T-helper 1 cell (primary cell): ENCODE measurements at places on chromosomes 6 and 20.

DNA sequence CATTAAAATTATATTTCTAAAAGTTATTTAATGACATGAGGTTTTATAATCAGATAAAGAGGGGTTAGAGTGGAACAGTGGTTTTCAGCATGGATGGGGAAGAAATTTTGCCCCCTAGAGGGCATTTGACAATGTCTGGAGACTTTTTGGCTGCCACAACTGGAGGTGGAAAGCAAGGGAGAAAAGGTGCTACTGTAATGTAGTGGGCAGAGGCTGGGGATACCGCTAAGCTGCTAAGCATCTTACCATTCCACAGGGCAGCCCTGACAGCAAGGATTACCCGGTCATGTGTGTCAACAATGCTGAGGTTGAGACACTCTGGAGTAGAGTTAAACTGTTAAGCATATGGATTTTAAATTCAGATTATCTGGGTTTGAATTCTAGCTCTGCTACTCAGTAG, 52.9 kb upstream of the FABP7 start:
- no peak for DNase-seq

GRCh38 chr6:67501755-67502154, 1133.3 kb upstream of the ADGRB3 start:
- no peak for DNase-seq

DNA sequence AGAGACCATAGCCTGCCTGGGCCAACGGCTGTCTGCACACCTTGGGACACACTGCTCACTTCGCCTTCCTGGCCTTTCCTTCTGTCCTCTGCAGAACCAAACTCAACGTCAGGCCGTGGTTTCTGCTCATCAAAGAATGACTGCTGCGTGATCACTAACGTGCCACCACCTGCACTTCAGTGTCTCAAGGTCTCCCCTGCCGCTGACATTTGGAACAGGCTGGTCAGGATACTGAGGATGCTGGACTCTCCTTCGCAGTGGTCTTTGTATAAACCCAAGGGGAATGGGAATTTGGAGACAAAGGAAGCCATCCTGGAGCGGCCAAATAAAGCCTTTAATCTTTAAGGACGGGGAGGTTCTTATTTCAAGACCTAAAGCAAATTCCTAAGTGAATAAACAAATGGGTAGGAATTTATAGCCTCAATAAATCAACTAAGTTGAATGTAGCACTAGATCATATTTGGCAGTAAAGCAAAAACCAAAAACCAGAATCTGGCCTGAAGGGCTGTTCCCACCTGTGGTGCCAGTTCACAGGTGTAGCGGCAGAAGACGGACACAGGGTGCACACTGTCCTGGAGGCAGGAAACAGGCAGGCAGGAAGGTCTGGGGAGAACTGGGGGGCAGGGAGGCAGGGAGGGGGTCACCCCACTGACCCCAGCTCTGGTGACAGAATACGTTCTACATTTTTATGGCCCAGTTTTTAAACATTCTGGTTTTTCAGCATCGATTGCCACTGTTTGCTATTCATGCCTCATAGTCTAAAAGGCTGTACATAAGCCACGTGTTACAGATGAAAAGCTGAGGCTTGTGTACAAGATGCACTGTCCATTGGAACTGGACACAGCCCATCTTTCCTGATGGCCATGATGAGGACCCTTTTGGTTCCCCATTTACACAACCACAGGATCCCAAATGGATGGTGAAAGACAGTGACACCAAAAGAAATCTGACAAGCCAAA, 36.6 kb downstream of the ABHD12 start:
- no peak for DNase-seq

GRCh38 chr6:158703837-158704822, 54.3 kb downstream of the SYTL3 start:
- DNase-seq = peak; percentile 66

GRCh38 chr6:40376113-40376650, 211.0 kb downstream of the LRFN2 start:
- no peak for DNase-seq

- DNase-seq = no peak
Observed at GRCh38 chr6:157996201-157996712, 14.6 kb downstream of the SYNJ2 start.

DNA sequence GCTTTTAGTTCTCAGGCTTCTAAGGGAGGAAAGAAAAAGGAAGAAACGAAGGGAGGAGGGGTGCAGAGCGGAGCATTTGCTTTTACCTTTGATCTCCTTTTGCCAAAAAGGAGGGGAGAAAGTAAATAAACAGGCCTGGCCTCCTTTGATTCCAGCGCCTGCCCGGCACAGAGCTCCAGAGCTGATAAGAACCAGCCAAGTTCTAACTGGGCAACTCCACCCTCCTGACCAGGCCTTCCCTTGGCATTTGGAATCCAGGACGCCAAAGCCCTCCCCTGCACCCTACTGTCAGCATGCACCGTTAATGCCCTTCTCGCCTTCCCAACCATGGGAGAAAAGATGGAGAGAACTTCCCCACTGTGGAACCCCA, 120.8 kb upstream of the PTPN1 start:
- no peak for DNase-seq

DNA sequence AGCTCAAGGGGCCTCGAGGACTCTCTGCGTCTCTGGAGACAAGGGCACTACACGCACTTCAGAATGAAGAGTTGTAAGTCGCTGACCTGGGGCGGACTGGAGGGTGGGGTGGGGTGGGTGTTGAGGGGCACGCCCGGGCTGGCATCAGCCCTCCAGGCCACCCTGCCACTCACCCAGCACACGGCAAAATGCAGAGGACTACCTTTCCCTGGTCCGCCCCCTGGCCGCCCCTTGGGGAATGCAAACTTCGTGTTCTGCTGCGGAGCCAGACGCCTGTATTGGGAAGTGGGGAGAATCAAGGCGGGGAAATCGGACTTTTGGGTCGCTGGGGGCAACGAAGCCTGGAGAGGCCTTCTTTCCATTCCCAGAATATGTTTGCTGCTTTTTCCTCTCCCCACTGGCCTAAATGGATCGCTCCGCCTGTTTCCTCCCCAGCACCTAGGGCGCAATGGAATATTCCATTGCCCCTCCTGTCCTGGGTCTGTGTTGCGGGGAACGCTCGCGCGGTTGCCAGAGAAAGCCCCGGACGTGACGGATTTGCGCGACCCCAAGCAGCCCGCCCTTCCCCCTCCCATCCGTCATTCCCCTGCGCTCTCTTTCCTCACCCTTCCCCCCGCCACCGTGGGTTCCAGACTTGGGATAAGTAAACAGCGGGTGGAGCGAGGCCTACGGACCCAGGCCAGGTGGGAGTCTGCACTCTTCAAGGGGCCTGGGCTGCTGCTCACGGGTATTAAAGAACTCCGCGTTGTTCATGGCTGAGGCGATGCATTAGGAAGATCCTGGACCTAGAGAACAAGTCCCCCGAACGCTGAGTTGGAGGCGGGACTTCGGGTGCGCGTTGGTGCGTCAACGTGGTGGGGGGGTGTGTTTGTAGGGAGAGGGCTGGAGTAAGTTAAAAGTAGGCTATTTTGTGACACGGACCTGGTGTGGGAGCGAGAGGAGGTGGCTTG, at the start of gene PPT2:
PPT2 (plus strand) TSS at position 578 of the 950 bp plus-strand sequence. CDS start 454 bp downstream, outside the sequence.
- peak; percentile 56 for DNase-seq

GRCh38 chr6:16130932-16131387, 2.1 kb downstream of the MYLIP start:
- peak; percentile 90 for DNase-seq

DNA sequence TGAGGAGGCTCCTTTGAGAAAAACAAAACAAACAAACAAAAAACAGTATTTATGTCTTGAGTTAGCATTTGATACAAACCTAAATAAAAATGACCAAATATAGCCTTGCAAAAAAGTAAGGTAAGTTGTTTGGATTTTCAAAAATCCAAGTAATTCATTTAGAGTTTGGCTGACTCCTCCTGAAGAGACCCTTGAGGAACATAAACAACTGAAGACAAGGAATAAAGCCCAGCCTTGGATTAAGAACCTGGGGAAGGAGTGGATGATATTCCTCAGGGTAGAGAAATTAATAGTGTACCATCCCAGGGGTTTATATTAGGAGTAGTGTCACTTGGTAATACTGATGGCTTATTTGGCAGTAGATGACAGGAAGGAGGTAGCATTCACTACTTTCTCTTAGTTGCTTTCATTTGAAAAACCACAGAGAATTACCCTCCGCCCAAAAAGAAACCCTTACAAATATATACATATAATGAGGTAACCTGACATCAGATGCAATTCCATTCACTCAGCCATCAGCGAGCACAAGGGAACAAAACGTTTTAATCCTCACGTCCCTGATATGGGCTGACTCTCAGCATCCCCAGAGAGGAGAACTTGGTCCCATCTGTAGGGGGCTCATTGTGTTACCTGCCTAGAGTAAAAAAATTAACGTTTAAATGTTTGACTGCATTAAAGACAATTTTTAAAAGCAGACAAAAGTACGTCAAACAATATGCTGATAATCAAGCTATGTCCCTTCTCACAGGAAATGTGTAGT, 57.0 kb downstream of the SOBP start:
- DNase-seq = no peak

DNA sequence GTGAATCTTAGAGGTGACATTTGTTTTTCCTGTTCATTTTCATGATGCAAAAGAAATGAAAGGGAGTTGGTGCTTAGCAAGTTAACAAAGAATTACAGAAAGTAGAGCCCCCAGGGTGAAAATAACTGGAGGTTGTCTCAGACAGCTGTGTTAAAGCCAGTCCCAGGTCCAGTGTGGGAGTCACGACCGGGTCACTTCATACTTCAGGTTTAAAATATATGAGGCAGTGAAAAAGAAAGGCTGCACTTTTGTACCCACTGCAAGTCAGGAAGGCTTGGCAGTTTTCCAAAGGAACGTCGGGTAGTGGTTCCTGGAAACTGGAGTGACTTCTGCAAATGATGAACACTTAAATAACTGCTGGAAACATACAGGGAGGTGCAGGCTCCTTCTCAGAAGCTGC, 91.5 kb upstream of the THBS2 start:
- DNase-seq = no peak

DNA sequence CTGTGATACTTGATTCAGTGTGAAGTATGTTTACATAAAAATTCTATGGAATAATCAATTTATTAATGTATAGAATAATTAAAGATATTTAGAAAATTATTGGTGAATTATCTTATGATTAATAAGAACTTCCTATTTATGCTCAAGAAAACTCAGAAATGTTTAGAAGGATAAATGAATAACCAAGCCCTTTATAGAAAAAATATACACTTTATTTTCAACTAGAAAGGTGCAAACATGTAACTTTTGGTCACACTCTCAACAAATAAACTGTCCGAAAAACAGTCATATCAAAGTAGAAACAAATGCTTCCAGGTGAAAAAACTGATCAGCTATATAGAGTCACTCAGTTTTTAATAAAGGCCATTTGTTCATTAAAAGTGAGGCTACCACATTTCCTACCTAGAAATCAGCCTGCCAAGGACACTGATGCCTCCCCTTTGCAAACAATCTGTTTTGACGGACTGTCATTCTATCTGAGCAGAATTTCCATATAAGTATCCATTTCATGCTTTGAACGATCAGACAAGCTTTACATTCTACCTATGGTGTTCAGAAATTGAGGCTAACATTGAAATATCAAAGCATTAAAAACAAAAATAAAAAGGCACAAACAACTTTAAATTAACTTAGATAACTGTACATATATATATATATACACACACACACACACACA, 3.0 kb downstream of the CCN2 start:
- no peak for DNase-seq

- no peak for DNase-seq
Observed at GRCh38 chr20:37439223-37439933, 81.7 kb upstream of the NNAT start.

DNA sequence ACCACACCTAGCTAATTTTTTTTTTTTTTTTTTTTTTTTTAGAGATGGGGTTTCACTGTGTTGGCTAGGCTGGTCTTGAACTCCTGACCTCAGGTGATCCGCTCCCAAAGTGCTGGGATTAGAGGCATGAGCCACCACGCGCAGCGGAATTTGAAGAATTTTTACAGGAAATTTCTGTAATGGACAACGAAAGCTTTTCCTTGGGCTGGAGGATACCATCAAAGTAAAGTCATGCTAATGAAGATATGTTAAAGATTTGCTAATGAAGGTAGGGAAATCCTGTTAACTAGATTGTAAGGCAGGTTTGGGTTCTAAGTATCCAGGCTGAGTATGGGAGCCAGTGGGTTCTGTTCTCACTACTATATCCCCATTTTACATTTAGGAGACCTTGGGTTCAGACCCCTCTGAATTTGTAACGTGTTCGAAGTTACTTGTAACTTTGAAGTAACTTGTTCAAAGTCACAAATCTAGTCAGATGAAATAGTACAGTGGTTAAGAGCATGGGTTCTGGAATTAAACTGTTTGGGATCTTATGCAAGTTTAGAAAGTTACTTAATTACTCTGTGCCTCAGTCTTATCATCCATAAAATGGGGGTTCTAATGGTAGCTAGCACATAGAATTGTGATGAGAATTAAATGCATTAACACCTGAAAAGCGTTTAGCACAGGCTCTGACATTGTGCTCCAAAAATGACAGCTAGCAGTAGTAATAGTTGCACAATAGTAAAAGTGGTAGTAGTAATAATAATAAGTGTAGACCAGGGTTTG, 123.4 kb upstream of the GPR6 start:
- DNase-seq = no peak

- DNase-seq = no peak
Observed at GRCh38 chr6:25016014-25016720, 80.4 kb upstream of the RIPOR2 start.

DNA sequence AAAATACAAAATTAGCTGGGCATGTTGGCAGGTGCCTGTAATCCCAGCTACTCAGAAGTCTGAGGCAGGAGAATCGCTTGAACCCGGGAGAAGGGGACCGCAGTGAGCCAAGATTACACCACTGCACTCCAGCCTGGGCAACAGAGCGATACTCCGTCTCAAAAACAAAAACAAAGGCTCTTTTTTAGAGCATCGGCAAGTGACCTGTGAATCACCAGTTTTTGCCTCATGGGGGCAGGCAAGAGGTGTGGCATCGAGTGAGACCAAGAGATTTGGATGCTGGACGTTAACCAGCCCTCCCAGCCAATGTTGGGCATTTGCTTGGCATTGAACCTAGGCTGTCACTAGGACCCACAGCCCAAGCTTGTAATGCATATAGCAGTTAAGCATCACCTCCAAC, 14.6 kb upstream of the CDK5RAP1 start:
- no peak for DNase-seq

DNA sequence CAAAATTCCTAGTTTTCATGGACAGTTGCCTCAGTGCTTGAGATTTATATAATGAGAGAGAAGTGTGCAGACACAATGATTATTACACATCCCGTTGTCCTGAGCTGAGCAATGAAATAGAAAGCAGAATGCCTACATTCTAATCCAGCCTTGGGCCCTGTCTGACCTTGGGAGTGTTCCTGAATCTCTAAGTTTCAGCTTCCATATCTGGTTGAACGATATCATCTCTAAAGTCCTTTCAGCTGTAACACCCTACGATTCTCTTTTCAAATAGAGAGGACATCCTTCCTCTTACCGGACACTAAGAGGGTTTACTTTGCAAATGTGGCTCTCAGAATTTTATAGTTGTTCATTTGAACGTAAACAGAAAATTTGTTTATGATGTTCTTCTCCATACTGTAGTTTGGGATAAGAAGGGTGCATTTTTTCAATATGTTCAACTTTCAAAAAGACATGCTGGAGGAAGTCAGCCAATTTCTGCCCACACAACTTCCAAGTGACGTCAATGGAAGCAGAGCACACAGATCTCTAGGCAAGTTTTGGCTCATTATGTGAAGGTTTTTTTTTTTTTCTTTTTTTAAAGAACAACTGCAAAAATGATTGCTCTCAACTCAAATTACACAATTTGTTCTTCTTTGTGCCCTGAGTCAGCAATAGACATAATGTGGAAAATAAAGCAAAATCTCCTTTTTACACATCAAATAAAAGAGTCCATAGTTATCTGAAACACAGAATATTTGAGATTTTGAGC, 50.4 kb downstream of the PDE7B start:
- DNase-seq = peak; percentile 13
